RWPE1 (cell line): ENCODE measurements at places on chromosomes 12 and 14.

GRCh38 chr12:15200641-15201040, 20.6 kb downstream of the RERG start:
- DNase-seq: no peak

- no peak for DNase-seq
Measured at GRCh38 chr14:105912641-105913180, 386.3 kb downstream of the TMEM121 start.

DNA sequence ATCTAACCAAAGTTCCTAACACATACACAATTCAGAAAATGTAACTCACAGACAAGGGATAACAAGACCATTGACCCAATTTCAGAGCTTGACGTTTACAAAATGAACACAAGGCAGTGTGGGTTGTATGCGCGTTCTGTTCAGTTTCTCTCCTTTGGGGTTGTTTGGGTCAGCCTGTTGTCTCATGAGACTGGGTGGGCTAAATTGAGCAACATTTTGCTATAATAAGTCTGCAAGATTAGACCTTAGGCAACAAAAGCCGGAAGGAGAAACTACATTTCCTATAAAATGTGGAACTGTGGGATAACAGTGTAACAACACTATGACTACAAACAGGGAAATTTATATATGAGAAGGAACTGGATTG, 18.8 kb upstream of the LTA4H start:
- DNase-seq: no peak

GRCh38 chr14:71466946-71467345, 465.3 kb upstream of the RGS6 start:
- DNase-seq: no peak

- DNase-seq: peak; percentile 13
Measured at GRCh38 chr14:66395300-66395699, 90.9 kb upstream of the CCDC196 start.
